WERI-Rb-1 (cell line): ENCODE measurements at places on chromosomes 7 and 10.

- DNase-seq, result no peak
These were observed 6.5 kb downstream of the STAMBPL1 start for GRCh38 chr10:88886557-88886956.

GRCh38 chr10:17415046-17415658 is 39.2 kb downstream of the ST8SIA6 start:
- DNase-seq, result peak; percentile 34

DNA sequence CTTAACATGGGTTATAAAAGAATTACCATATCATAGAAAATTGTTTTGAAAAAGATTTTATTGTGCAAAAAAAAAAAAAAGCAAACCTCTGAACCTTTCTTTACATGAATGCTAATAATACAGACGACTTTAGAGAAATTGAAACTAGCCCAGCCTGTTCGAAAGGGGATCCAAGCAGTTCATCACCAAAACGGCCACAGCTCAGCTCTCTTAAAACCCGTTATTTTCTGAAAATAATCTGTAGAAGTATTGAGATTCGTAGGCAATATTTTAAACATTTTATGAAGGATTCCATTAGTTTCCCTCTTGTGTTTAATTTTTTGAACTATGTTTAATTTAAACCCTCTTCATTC is 9.9 kb upstream of the GSAP start:
- no peak for DNase-seq

- DNase-seq, result no peak
These were observed 220.8 kb downstream of the ARHGAP21 start for GRCh38 chr10:24502801-24503460.

- no peak for DNase-seq
These were observed 15.6 kb downstream of the ZNF12 start for GRCh38 chr7:6691103-6691502.

DNA sequence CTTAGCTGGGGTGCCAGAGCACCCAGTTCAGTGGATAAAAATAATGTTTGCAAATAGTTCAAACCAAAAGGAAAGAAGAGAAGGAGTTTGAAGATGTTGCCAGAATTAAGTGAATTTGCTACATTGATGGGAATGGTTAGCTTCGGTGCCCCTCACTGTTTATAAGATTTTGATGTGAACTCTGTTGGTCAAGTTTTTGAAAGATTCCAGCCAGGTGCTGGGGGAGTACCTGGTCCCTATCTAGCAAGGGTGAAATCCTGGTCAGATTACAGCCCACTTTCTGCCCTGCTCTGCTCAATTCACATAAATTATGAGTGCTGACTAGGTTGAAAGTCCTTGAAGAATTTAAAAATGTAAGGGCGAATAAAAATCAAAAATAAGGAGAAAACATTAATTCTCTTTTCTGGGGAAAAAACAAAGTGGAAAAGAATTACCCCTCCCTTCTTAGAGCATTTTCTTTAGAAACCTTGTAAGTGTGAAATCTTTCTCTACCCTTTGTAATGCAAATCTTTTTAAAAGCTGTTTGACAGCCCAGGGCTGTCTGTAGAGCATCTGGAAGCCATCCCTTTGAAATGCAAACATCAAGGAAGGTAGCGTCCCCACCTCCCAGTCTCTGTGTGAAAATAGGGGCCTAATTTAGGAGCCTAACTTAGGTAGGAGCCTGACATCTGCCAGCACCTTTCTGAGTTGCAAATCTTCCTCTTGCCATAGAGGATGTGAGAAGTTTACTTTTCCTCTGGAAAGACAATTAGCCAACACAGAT is 1.4 kb upstream of the GIMAP5 start:
- no peak for DNase-seq

- no peak for DNase-seq
These were observed 295.5 kb downstream of the AHR start for GRCh38 chr7:17593819-17594419.

GRCh38 chr10:77319557-77319956 is 318.1 kb downstream of the KCNMA1 start:
- no peak for DNase-seq

DNA sequence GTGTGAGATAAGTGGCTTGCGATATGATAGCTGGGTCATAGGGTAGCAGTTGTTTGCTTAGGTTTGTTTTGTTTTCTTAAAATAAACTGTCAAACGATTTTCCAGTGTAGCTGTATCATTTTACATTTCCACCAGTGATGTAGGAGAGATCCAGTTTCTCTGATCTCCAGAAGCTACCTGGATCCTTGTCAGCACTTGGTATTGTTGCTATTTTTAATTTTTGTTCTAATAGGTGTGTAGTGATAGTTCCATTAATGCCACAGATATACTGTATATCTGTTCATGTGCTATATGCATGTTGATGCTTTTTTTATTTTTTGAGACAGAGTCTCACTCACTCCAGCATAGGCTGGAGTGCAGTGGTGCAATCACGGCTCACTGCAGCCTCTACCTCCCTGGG is 44.4 kb downstream of the GOLGA7B start:
- no peak for DNase-seq

DNA sequence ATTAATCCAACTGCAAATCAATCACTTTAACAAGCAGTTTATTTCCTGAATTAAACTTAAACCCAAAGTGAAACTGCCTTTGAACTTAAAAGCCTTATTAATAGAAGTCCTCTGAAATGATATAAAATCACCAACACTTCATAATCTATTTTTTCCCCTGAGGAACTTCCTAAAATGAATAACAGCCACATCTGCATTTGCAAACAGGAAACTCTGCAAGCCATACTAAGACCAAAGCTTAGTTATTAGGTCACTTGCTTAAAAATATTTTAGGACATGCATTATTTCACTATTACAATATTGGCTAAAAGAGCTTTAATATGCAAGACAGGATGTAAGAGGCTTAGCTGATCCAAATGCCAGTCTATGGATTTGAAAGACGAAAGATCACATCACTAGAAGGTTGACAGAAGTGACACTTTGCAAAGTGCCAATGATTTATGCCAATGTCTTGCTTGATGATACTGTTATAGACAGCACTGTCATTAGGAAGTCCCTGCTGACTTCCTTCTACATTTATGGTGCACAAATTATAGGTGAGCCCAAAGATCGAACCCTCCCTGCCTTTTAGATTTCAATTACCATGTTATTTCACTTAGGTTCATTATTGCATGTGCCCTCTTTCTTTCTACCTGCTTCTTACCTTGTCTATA is 99.9 kb upstream of the SKAP2 start:
- DNase-seq, result no peak

DNA sequence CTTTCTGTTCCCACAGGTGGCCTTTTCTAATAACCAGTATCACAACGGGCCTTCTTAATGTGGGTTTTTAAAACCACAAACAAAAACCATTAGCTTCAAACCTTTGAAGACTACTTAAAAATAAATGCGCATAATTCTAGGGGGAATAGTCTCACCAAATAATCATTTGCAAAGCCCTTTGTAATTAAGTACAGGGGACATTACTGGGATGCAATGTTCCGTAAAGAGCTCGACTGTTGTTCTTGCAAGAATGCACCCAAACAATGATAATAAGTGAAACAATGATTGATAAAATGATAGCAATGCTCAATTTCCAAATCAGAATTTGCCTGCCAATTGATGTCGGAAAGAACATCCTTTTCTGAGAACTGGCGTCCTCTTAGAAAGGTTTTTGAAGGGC is 589.1 kb upstream of the ADARB2 start:
- no peak for DNase-seq
